Uterus (tissue), 4 donors: ENCODE measurements at places on chromosomes 16 and 17. TPM values are rescaled to one million over a fixed set of nuclear protein-coding genes. Genes with fewer than 3 reads are reported as not detected.
A peak's percentile ranks its signal among the peaks of the same experiment; 100 is the strongest.

HSD11B2 gene
- total RNA-seq: 1.2 TPM

ENPP7 gene
- not detected for total RNA-seq

ZFP3 gene
- total RNA-seq: 1.5 TPM

RBFOX1 gene
- 0.55 TPM for total RNA-seq

CACNG4 gene
- 3.9 TPM for total RNA-seq

KRT24 gene
- not detected for total RNA-seq

GINS2 gene
- total RNA-seq: not detected

SPNS2 gene
- total RNA-seq: 21.5 TPM

DNA sequence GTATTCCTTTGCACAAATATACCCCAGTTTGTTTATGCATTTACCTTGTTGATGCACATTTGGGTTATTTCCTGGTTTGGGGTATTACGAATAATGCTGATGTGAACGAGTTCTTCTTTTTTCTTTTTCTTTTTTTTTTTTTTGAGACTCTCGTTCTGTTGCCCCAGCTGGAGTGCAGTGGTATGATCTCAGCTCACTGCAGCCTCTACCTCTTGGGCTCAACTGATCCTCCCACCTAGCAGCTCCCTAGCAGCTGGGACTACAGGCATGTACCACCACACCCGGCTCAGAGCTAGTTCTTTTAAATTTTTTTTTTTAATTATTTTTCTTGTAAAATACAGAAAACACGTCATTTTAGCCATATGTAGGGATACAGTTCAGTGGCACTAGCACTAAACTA, 14.1 kb downstream of the RAB40C start:
- DNase-seq: no peak
- no peaks in the 10 kb centered on the region for H3K4me1 ChIP-seq
- no peak overlapping the region for H3K4me3 ChIP-seq
- H3K27me3 ChIP-seq: no peaks in the 10 kb centered on the region

- no peaks in the 10 kb centered on the region for H3K36me3 ChIP-seq
- no peak for DNase-seq
- H3K27ac ChIP-seq: no peak overlapping the region
- H3K4me1 ChIP-seq: no peaks in the 10 kb centered on the region
- H3K27me3 ChIP-seq: no peaks in the 10 kb centered on the region
- H3K4me3 ChIP-seq: no peak overlapping the region
Observed at GRCh38 chr16:10929853-10930754, 12.2 kb downstream of the DEXI start.

DNA sequence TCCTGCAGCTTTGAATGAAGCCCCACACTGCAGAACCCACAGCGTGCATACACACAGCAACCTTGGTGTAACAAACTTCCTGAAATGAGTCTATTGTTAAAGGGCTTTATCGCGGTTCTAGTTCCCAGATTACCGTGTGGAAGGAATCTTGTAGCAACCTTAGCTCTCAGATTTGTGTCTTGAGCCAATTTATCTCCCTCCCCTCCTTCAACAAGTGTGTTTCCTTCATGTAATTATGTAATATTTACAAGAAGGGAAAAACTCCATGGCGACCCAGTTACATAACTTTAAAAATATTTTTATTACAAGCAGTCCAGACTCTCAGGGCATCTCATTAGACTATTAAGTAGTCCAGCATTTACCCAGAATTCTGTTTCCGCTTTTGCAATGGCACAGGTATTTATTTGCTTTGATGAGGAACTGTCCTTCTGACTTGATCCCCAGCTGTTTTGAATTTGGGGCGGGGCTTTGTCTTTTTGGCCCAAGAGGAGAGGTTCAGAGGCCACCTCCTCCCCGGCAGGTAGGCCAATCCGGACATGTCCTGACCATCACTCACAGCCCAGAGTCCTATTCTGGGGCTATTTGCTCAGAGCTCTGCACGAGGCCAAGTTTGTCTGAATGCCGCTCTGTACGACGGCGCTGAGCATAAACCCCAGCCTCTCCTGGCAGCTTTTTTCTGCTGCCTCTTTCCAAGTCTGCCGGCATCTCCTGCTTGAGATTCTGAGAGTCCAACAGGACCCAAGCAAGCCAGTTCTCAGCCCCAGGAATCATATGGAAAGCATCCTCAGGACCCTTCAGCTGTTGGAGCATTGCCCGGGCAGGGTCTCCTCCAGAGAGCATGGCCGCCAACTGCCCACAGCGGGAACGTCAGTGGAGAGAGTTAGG, 35.6 kb downstream of the CLEC16A start:
- no peaks in the 10 kb centered on the region for H3K36me3 ChIP-seq
- H3K27ac ChIP-seq: peak overlapping the region; percentile 86

DNA sequence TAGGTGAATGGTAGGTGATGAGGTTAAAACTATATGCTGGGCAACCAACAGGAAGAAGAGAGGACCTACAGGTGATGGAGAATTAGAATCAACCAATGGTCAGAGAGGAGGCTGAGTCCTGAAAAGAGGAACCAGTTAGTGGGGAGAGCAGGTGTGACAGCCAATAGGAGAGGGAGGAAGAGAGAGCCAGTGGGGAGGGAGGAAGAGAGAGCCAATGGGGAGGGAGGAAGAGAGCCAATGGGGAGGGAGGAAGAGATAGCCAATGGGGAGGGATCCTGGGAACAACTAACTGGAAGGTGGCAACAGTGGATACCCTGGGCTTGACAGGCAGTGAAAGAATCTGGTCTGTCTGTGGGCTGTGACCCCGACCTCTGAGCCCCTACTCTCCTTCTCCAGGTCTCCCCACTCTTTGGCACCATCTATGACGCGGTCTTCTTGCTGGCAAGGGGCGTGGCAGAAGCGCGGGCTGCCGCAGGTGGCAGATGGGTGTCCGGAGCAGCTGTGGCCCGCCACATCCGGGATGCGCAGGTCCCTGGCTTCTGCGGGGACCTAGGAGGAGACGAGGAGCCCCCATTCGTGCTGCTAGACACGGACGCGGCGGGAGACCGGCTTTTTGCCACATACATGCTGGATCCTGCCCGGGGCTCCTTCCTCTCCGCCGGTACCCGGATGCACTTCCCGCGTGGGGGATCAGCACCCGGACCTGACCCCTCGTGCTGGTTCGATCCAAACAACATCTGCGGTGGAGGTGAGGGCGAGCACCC, 3.7 kb downstream of the GUCY2D start:
- peaks cover 20% of the 10 kb centered on the region for H3K27me3 ChIP-seq
- no peak for DNase-seq
- H3K4me1 ChIP-seq: no peaks in the 10 kb centered on the region
- H3K36me3 ChIP-seq: no peaks in the 10 kb centered on the region
- no peak overlapping the region for H3K27ac ChIP-seq

DNA sequence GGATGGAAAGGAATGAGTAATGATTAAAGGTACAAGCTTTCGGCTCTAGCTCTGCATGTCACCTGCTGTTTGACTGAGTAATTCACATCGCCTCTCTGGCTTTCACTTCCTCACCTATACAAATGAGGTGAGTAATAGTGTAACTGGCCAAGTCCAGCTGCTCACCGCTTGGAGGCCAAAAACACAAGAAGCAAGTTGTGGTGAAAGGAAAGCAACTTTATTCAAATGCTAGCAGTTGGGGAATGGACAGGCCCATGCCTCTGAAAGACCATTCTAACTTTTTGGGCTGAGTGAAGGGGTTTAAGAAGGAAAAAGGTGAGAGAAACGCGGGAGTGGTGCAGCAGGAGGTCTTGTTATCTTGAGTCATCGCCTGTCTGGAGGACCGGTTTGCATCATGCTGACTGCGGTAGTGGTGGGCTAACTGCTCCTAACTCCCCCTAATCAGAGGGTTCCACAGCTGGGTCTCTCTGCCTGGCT, 45.7 kb upstream of the CSNK2A2 start:
- no peak overlapping the region for H3K4me3 ChIP-seq
- no peaks in the 10 kb centered on the region for H3K36me3 ChIP-seq
- H3K27ac ChIP-seq: no peak overlapping the region
- H3K4me1 ChIP-seq: no peaks in the 10 kb centered on the region
- no peaks in the 10 kb centered on the region for H3K27me3 ChIP-seq

DNA sequence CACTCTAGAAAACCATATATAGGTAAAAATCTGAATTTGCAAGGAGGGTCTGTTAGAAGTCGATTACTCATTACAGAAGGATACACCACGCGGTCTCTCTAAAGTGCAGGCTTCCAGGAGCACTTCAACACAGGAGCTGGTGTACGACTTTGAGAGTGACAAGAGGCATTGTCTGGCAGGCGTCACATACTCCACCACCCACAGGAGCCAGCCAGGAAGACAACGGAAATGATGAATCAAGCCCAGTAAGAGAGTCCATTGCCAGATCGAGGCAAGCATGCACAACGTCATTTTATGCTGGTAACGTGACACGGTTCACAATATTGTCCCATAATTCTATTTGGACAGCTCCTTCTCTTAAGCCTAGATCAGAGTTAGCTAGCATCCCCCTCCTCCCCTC, 15.0 kb upstream of the CACNG4 start:
- H3K36me3 ChIP-seq: no peaks in the 10 kb centered on the region
- no peak for DNase-seq
- H3K27me3 ChIP-seq: no peaks in the 10 kb centered on the region
- H3K4me3 ChIP-seq: no peak overlapping the region

GRCh38 chr16:5900046-5900445, 802.5 kb upstream of the EEF2KMT start:
- no peaks in the 10 kb centered on the region for H3K4me1 ChIP-seq
- H3K27me3 ChIP-seq: no peaks in the 10 kb centered on the region
- no peak overlapping the region for H3K4me3 ChIP-seq
- no peak for DNase-seq
- H3K27ac ChIP-seq: no peak overlapping the region
- no peaks in the 10 kb centered on the region for H3K36me3 ChIP-seq

GRCh38 chr16:12090151-12090530, 113.6 kb downstream of the SNX29 start:
- H3K4me1 ChIP-seq: no peaks in the 10 kb centered on the region
- no peaks in the 10 kb centered on the region for H3K36me3 ChIP-seq
- no peaks in the 10 kb centered on the region for H3K27me3 ChIP-seq
- no peak overlapping the region for H3K4me3 ChIP-seq

GRCh38 chr17:59837308-59838051, 55.3 kb downstream of the TUBD1 start:
- no peaks in the 10 kb centered on the region for H3K27me3 ChIP-seq
- H3K36me3 ChIP-seq: no peaks in the 10 kb centered on the region
- H3K4me1 ChIP-seq: no peaks in the 10 kb centered on the region

GRCh38 chr16:17372386-17372785, 98.4 kb downstream of the XYLT1 start:
- no peak overlapping the region for H3K27ac ChIP-seq
- H3K4me1 ChIP-seq: peaks cover 4% of the 10 kb centered on the region
- H3K36me3 ChIP-seq: no peaks in the 10 kb centered on the region
- H3K27me3 ChIP-seq: no peaks in the 10 kb centered on the region
- H3K4me3 ChIP-seq: no peak overlapping the region
- DNase-seq: no peak

DNA sequence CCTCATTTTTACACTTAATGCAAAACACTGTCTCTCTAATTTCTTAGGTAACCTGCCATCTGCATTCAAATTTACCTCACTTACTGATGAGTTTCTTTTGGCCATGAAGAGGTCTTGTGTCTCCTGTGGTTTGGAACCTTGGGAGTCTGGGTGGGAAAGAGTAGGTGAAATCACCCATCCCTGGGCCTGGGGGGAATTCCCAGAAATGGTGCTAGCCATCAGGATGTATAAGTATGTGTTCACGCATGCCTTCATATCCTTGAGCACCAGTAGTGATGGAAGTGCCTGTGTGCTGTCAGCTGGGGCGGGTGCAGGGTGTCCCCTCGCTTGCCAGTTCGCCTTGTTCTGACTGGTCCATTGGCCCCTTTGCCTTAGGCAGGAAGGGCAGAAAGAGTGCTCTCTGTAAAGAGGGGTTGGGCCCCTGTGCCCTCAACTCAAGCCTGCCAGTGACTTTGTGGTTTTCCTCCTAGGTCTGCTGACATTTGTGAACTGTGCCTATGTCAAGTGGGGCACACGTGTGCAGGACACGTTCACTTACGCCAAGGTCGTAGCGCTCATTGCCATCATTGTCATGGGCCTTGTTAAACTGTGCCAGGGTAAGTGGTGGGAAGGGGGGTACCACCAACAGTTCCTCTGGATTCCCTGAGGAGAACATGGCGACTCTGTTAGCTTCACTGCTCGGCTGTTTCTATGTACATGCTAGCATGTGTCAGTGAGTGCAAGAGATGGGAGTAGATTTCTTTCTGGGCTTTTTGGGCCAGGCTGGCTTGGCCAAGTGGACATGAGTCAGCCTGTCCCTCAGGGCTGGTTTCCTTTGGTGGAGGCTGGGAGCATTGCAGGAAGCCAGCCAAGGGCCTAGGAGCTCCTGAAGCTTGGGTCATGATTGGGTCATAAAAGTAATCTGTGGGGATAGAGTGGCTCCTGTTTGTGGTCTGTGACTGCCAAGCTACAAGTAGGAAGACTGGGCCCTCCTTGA, 23.2 kb downstream of the SLC7A6OS start:
- no peak overlapping the region for H3K27ac ChIP-seq
- H3K27me3 ChIP-seq: no peaks in the 10 kb centered on the region
- no peaks in the 10 kb centered on the region for H3K4me1 ChIP-seq
- H3K4me3 ChIP-seq: no peak overlapping the region
- no peaks in the 10 kb centered on the region for H3K36me3 ChIP-seq

DNA sequence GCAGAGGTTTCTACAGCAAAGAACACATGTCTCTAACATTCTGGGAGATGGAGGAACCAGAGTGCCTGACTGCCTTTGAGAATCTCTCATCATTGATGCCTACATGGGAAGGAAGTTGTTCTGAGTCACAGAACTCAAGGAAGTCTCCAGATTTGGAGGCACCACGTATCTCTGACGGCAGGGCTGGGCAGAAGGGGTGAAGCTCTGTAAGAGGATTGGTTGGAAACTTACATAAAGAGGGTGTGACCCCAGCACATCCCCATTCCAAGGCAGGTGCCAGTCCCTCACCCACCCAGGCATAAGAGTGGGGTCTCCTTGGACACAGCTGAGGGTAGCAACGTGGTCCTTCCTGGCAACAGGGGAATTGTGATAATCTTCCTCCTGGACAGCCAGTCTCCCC, 17.4 kb downstream of the TNFRSF13B start:
- no peak for DNase-seq
- no peak overlapping the region for H3K4me3 ChIP-seq
- H3K4me1 ChIP-seq: no peaks in the 10 kb centered on the region
- H3K27me3 ChIP-seq: no peaks in the 10 kb centered on the region
- no peak overlapping the region for H3K27ac ChIP-seq

DNA sequence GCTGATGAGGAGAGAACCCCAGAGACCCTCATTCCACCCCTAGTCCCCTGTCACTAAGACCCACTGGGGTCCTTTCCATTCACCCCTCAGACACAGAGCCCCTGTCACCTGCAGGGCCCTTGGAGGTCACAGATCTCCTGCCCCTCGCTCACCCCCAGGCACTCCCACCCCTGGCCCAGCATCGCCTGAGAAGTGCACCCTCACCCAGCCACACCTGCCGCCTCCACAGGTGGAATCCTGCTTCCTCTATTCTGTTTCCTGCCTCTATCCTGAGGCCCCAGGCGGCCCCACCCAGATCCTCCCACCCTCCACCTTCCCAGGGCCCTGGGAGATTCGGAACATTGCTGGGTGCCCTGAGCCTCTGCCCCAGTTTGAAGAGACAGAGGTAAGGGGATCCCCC, 13.8 kb upstream of the KRT17 start:
- no peaks in the 10 kb centered on the region for H3K27me3 ChIP-seq
- no peaks in the 10 kb centered on the region for H3K36me3 ChIP-seq
- no peak overlapping the region for H3K27ac ChIP-seq
- no peak overlapping the region for H3K4me3 ChIP-seq
- DNase-seq: no peak
